ENCODE measurements at places on chromosomes 16 and 17.
A peak's percentile ranks its signal among the peaks of the same experiment; 100 is the strongest.

GRCh38 chr16:14105760-14106375, 34.7 kb downstream of the MRTFB start:
- DNase-seq: no peak

DNA sequence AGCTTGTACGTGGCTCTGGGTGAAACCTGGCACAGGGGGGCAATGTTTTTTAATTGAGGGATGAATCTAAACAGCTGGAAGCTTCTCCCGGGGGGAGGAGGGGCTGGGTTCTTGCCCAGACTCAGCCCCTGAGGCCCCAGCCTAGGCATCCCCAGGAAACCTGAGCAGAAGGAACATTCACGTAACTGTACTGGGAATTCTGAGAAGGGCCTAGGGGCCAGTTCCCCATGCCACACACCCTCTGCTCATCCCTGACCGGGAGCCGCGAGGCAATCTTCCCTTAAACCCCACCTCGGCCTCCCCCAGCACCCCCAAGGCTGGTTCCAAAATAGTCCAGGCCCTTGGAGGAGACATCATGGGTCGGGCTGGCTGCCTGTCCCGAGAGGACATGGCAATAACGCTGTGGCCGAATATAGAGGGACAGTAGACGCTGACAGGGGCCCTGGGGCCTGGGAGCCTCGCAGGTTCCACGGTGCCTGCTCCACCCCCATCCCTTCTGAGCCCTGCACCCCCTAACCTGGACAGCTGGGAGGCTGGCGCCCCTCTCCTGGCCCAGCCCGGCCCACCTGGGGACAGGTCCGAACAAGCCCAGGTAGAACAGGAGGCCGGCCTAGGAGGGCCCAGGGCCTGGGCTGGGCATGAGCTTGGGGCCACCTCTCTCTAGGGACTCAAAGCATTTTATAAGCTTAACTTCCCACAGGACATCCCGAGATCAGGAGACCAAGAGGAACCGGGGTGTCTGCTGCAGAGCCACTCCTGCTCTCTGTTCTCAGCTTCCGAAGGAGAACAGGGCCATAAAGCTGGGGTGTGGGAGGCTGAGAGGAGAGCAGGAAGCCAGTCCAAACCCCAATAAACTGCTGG, 83.2 kb upstream of the TOB1 start:
- no peak for DNase-seq

DNA sequence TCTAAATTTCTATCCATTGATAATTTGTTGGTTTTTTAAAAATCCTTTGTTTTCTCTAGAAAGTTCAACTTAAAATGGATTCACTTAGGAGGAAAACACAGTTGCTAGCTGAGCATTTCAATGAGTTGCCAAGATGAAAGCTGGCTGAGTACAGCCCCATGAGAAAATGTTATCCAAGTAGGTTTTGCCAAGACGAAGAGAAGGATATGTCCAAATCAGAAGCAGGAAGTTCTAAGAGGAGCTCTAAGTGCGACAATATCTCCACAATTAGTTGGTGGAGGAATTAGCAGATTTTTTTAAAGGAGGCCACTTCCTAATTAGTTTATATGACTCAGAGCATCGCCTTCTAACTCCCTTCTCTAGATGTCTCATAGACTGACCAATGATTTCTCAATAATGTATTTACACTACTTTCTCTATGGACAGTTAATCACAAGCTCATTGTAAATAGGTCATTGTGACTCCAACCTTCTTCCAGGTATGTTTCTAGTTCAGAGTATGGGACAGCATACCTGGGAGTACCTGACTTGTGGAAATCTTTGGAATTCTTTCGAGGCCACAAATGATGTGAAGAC, 873.3 kb upstream of the SOX9 start:
- no peak for DNase-seq

- DNase-seq: no peak
Observed at GRCh38 chr16:86343027-86343795, 167.1 kb upstream of the FOXF1 start.

DNA sequence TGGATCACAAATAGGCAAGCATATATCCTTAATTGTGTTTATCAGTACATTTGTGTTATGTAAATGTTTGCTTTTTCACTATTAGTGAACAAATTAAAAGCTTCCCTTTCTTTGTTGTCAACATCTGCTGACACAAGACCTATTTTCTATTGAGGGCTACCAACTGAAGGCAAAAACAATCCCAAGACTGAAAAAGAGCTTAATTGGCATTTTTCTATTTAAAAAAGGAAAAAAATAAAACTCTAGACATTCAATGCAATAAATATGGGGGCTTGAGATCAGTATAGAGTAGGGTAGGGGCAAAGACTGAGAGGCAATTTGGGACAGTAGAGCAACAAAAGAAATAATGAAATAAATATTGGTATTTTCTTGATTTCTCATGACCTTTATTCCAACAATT, 24.2 kb downstream of the OMG start:
- DNase-seq: no peak

DNA sequence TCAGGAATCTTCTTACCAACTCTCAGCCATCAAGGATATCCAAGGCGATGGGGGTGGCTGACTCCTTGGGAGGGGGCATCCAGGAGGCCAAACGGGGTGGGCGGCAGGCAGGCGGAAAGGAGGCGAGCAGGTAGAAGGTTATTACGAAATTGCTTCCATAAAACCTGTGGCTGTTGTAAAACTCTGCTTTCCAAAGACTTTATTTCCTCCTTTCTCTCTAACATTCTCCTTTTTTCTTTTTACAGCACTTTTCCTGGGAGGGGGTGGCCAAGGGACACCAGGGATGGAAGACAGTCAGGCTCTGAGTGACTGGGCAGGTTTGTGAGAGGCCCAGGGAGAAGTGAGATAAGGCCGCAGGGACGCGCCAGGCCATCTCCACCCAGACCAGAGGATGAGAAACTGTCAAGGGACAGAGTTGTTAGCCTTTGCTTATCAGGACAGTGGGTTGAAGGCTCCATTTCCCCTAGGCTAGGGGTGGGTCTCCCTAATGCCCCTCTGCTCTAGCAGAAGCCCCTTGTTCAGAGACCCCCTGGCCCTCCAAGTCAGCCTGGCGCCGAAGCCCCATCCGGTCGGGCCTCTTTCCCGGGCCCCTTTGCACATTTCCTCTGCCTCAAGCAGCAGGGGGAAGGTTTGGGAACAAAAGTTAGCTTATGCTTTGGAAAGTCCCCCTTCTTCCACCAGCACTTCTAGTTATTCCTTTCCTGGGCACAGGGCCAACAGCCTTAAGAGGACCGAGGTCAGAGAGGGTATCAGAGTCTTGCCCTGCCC, 5.0 kb upstream of the HOXB9 start:
- DNase-seq: no peak

DNA sequence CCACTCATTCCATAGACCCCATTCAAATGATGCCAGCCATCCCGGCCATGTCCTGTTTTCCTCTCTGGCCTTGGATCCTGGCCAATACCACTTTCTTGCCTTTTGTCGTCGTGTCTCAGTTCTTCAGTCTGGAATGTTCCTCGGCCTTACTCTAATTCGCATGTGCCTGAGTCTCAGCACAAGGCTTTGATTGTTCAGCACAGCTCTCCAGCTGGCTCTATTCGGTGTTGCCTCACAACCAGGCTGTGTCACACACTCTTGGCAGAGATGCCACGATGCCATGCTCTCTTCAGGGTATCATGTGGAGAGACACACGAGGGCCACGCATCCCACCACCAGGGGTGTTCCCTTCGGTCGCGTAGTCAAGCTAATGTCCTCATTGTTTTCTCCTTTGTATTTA, 1.8 kb upstream of the VPS4A start:
- DNase-seq: no peak

DNA sequence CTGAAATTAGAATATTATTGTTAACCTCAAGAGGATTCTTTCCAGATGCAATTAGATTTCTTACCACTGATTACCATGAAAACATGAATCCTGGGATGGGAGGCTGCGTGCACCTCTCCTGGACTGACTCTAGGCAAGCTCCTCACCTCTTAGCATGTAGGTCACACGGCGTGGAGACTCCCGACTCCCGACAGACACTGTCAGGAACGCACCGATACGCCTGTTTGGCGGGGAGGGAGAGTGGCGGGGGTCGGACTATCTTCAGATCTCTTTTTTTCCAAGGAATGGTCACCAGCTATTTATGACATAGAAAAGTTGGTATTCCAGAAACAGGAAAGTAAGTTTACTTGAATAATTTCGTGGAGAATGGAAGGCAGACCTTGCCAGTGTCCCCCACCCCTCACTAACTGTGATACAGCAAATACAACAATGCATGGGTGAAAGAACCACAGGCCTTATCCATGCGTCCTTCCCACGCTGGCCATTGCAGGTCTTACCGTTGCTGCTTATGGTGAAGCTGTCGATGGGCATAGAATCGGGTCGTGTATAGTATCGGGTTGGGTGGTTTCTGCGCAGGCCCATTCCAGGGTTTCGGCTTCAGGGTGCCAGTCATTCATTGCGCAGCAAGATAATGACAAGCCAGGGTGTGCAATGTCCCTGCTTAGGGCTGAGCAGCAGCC, 62.6 kb upstream of the ENDOV start:
- DNase-seq: no peak

DNA sequence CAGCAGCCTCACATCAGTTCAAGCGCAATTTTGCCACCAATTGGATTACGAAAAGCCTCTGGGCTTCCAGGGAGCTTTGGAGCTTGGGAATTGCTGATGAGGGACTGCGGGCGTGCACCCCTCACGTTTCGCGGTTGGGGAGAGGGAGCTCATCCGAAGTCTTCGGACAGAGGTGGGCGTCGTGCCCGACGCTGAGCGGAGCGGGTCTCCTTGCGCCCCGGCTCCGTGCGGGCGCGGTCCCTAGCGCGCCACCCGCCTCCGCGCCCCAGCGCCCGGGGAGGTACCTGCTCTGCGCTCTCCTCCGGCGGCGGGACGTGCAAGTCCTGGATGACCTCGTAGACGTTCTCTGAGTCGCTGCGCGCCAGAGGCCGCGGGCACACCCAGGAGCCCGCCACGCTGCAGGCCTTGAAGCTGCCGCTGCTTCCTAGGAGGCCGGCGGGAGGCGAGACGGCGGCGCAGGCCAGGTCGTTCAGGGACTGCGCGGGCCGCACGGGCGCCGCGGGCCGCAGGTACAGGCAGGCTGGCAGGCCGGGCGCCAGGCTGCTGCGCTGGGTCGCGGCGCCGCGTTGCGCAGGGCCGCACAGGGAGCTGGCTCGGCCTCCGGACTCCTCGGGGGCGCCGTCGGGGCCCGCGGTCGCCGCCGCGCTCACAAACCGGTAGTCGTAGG, 3.2 kb downstream of the ARHGAP27 start:
- DNase-seq: no peak

DNA sequence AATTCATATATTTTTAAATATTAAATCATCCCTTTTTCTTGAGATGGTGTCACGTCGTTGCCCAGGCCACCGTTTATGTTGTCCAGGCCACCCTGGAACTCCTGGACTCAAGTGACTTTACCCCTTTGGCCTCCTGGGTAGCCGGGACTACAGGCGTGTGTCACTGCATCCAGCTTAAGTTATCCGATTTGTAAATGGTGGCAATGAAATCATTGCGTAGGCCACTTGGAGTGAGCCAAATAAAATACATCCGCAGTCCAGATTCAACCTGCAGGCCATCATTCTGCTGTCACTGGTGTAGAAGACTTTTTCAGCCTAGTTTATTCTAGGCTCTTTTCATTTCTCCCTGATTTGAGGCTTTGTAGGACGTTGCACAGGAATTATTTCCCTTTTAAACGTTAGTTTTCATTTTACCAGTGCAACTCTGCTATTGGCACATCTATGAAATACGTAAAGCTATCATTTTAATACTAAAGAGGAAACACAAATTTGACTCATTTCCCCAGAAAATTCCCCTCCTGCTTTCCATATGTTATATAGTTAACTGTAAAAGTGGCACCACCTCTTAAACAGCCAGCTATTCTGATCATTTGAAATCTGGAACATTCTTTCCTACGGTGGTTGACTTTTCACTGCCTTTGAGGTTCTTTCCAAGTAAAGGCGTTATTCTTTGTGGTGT, 449.8 kb downstream of the MAF start:
- DNase-seq: no peak

GRCh38 chr16:85648805-85649204, 35.7 kb downstream of the GSE1 start:
- DNase-seq: no peak

- DNase-seq: no peak
Observed at GRCh38 chr17:48520631-48521079, 10.2 kb downstream of the HOXB1 start.

DNA sequence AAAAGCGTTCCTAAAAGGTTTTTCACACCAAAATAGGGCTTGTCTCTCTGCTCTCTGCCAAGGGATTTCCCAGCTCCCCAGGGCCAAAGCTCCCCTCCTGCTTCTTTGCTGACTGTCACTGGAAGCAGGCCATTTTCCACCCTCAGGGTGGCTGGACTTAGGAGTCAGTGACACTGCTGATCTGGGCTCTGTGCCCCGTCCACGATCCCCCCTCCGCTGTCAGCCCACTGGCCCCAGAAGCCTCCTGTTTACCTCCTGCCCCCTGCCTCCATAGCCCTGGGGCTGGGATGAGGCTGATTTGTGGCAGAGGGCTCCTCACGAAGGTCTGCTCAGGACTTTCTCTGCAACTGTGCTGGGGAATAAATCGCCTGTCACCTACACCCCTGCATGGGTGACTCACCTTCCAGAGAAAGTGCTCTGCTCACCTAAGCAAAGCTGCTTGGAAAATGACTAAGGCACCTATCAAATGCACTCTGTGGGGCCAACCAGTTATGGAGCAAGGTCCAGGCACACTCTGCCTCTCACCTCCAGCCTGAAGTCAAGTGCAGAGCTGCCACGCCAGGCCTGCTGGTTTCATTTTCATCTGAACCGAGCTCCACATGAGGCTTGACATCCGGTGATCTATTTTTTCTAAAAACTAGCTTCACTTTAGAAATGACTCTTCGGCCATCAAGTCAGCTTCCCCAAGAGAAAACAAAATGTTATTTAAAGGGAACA, 4.9 kb downstream of the MAP3K14 start:
- DNase-seq: peak; percentile 84

DNA sequence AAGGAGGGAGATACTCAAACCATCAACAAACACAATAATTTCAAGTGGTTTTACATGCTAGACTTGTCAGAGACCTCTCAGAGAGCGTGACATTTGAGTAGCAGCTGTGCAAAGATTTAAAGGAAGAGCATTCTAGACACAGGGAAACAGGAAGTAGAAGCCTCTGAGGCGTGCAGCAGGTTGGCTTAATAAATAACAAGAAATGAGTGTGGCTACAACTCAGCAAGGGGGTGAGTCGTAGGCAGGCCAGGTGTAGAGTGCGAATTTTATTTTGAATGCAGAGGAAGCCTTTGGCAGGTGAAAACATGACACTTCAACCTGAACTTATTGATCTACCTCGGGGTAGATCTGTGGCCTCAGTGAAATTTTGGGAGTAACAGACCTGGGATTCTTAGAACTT, 73.2 kb upstream of the MRTFB start:
- no peak for DNase-seq
